ENCODE measurements at places on chromosomes 12 and 14. TPM values are rescaled to one million over a fixed set of nuclear protein-coding genes. Genes with fewer than 3 reads are reported as not detected.

DNA sequence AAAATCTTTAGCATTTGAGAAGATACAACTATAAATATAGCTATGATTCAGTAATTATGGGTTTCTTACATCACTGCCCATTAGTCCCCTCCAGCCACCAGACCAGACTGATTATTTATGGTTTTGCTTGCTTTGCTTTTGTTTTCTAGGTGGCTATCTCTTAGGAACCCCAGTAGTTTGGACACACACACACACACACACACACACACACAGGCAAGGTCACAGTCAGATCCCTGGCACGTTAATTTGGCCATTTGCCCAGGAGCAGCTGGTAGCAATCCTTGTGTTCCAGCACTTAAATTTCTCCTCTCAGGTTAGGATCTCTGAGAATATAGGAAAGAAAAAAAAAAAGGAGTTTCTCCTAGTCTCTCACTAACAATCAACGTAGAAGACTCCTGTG, 90.2 kb upstream of the RESF1 start:
- no peak overlapping the region for H3K27ac ChIP-seq
- no peaks in the 10 kb centered on the region for H3K4me1 ChIP-seq
- H3K36me3 ChIP-seq, result no peaks in the 10 kb centered on the region
- no peaks in the 10 kb centered on the region for H3K27me3 ChIP-seq
- no peak for DNase-seq
- H3K4me3 ChIP-seq, result no peak overlapping the region

GRCh38 chr12:70831543-70831942, 89.0 kb downstream of the PTPRR start:
- no peak overlapping the region for H3K27ac ChIP-seq
- H3K4me3 ChIP-seq, result no peak overlapping the region
- no peaks in the 10 kb centered on the region for H3K27me3 ChIP-seq
- H3K36me3 ChIP-seq, result no peaks in the 10 kb centered on the region
- no peak for DNase-seq
- H3K4me1 ChIP-seq, result no peaks in the 10 kb centered on the region

DNA sequence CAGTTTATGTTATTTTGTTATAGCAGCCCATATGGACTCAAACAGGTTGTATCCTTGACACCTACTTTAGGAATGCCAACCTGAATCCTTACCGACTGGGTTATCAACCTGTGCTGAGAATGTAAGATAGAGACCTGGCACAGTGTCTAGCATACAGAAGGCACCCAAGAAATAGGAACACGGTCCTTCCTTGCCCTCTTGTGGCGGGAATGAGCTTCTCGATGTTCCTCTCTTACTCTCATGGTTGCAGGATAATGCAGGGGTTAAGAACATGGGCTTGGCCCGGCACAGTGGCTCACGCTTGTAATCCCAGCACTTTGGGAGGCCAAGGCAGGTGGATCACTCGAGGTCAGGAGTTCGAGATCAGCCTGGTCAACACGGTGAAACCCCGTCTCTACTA, 6.5 kb downstream of the C12orf43 start:
- H3K27me3 ChIP-seq, result no peaks in the 10 kb centered on the region
- H3K4me3 ChIP-seq, result no peak overlapping the region
- no peaks in the 10 kb centered on the region for H3K4me1 ChIP-seq
- peaks cover 62% of the 10 kb centered on the region for H3K36me3 ChIP-seq
- no peak for DNase-seq

STYK1 gene
- 1.8 TPM for total RNA-seq

GRCh38 chr12:52204095-52204930, 12.5 kb upstream of the KRT80 start:
- H3K27me3 ChIP-seq, result no peaks in the 10 kb centered on the region
- no peaks in the 10 kb centered on the region for H3K4me1 ChIP-seq
- H3K27ac ChIP-seq, result no peak overlapping the region

MYO1H gene
- total RNA-seq, result not detected

DNA sequence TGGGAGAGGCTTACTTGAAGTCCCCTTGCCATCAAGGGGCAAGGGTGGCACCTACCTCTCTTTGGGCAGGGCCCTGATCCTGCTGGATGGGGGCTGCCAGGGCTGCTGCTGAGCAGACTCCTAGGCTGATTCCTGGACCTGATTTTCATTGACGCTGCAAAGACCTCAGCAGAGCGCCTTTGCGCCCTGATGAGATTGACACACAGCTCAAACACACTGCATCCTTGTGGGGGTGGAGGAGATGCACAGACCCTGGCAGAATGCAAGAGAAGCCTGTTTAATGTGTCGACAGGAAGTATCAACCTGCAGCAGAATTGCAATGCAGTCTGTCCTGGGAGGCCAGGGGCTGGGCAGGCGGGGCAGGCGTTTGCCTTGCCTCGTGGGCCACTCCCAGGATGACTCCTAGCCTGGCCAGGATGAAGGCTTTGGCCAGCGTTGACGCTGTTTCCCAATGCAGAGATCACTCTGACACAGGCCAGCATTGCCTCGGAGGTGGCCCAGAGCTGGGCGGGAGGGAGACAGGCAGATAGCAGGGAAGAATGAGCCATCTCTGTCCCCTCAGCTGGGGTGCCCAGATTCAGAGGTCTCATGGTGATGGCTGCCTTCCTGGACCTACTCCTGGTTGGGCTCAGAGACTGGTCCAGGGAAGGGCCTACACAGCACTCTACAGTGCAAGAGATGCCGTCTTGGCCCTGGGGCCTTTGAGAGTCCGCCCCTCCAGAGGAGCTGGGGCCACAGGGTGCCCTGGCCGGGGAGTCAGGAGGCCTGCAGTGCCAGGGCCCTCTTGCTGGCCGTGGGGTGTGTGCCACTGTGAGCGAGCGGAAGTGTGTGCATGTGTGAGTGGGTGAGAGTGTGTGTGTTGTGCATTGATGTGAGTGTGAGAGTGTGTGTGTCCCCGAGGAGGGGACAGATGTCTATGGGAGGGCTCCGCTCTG, 108.3 kb downstream of the KIF26A start:
- H3K27ac ChIP-seq, result no peak overlapping the region
- H3K36me3 ChIP-seq, result no peaks in the 10 kb centered on the region
- no peaks in the 10 kb centered on the region for H3K4me1 ChIP-seq

DNA sequence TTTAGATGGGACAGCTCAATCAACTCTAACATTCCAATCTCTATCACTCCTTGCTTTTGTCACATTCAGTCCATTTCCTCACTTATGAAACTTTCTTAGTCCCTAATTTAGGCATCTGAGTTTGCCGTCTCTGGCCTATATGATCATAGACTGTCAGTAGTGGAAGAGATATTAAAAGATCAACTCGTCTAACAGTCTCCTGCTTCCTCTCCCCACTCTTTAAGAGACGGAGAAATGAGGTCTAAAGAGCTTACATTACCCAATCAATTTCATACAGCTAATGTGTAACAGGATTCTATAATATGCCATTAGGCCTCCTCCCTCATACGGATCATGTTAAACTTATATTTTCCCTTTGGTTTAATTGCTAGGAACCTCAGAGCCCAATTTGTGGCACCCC, 6.5 kb upstream of the ATP23 start:
- no peak for DNase-seq
- H3K27me3 ChIP-seq, result no peaks in the 10 kb centered on the region
- no peak overlapping the region for H3K4me3 ChIP-seq
- no peaks in the 10 kb centered on the region for H3K36me3 ChIP-seq

DNA sequence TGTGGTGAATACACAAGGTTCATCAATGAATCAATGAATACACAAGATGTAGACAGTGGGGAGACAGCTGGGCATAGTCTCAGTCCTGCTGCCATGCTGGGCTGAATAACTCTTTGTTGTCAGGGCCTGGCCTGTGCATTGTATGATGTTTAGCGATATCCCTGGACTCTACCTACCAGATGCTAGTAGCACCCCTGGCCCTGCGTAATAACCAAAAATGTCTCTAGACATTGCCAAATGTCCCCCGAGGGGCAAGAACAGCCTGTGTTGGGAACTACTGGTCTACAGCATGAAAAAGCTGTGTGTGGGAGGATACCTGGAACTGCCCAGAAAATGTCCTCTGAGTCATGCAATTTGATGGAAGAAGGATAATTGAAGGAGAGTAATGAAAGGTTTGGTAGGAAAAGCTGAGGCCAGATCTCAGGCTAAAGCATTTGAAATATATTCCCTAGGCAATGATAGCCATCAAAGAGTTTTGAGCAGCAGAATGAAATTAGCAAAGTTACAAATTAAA, 128.2 kb downstream of the TMEM30B start:
- H3K4me1 ChIP-seq, result no peaks in the 10 kb centered on the region
- H3K27ac ChIP-seq, result no peak overlapping the region
- no peak overlapping the region for H3K4me3 ChIP-seq
- peaks cover 10% of the 10 kb centered on the region for H3K27me3 ChIP-seq
